HS-27A (cell line): ENCODE measurements at places on chromosomes 1 and 21.
A peak's percentile ranks its signal among the peaks of the same experiment; 100 is the strongest.

GRCh38 chr1:92858564-92859399 lies 26.9 kb downstream of the RPL5 start:
- DNase-seq, result peak; percentile 70

- DNase-seq, result no peak
Observed at GRCh38 chr1:236864996-236865817, 70.1 kb downstream of the MTR start.

- DNase-seq, result no peak
Observed at GRCh38 chr1:169260478-169261151, 107.0 kb downstream of the NME7 start.

GRCh38 chr1:246785494-246786111 lies 61.4 kb downstream of the SCCPDH start:
- no peak for DNase-seq

DNA sequence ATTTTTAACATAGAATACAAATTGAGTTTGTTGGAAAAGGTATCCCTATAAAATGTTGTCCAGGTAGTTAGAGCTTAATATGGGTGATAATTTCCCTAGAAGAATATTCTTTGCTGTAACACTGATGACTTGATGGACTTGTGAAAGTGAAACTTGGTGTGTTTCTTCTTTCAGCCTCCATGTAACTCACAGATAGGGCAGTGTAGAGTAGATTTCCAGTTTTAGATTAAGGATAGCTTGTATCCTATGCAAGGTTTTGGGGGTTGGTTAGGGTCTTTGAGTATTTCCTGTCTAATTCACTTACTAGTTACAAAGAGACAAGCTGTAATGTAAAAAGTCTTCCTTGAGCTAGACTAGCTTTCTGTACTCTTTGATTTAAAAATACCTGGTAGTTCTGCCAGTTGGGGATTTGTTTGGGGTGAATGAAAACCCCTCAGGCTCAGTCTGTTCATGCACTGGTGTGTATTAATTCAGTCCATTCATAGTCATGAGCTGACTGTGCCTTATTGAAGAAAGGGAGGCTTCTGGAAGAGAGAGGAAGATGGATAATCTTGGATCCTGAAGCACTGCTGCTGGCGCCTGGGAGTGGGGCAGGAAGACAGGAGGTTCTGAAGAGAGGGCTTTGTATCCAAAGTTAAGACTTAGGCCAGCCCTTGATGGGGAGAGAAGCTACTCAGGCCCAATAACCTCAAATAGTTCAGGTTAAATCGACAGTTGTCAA lies 83.6 kb downstream of the CAMTA1 start:
- no peak for DNase-seq

- DNase-seq, result peak; percentile 15
Observed at GRCh38 chr1:171817511-171818265, 23.6 kb upstream of the DNM3 start.

DNA sequence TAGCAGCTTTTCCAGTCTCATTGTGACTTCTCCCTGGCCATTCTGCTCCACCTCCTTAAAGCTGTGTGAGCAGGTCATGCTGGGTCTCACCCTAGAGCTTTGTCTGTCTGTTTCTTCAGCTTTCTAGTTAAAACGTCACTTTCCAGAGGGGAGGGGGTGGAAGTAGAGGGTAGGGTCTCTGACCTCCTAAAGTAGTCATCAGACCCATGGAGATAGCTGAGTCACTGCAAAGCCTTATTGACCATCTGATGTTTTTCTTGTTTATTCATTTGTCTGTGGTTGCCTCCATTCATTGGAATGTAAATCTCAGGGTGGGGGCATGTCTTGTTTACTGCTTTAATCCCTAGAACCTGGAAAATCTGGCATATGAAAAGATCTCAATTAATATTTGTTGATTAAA lies 52.7 kb downstream of the ELF3 start:
- no peak for DNase-seq

- no peak for DNase-seq
Observed at GRCh38 chr1:226625832-226626576, 77.4 kb downstream of the STUM start.

DNA sequence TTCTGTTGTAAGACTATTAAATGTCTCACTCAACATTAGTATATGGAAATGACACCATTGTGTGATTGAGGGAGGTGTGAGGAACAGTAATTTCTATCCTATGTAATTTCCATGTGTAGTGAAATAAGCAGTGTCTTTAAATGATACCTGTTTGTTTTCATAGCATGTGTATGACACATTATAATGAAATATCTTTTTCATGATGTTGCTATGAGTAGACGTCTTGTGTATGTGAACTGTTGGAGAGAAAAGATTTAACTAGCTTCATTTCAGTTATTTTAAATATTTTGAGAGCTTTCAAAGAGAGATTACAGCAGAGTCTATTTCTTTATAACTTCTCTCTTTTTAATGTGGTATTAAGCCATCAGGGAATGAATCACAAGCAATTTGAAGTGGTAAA lies 71.5 kb upstream of the QSOX1 start:
- DNase-seq, result no peak

DNA sequence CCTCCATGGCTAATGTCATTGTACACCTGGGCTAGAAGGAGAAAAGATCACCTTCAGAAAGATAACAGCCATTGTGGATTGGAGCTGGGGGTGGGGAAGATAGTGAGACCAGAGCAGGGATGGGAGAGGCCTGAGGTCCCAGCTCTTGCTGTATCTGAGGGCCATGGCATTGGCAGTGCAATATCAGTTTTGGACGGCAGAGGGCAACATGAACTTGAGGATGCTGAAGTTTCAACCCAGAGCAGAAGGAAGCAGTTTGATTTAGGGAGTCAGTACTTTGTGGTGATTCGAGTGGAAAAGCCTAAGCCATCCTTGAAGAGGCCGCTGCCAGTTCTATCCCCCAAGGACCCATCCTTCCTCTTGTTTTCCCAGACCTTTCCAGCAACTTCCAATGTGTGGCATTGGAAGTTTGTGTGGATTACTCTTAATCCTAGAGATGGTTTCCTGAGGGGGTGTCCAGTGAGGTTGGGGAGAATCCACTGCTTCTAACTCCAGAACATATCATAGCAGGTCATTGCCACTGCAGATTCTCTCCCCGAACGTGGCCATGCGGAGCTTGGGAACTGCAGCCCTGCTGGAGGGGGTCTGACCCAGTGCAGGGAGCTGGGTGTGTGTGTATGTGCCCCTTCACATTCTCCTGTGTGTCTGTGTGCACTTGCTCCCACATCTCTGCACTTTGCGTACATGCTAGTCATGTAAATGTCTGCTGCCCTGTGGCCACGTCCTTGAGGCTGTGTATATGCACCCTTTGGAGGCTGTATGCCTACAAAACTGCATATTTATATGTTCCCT lies 24.1 kb downstream of the SLC26A9 start:
- DNase-seq, result no peak

DNA sequence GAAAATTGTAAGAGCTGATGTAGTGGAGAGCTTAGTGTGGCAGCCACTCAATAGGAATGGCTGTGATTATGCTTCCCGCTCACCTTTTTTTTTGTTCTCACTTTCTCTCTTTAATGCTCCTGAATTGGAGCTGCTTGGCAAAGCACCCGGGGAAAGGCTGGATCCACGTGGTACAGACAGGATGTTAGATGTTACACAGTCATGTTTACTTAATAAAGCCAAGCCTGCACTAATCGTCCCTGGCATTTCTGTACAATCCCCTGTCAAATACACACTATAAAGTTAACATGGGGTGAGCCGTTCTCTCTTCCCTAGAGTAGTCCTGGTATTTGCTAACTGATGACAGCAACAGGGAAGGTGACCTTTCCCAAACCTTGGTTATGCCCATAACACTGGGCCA lies 187.8 kb downstream of the ZSCAN20 start:
- DNase-seq, result no peak

DNA sequence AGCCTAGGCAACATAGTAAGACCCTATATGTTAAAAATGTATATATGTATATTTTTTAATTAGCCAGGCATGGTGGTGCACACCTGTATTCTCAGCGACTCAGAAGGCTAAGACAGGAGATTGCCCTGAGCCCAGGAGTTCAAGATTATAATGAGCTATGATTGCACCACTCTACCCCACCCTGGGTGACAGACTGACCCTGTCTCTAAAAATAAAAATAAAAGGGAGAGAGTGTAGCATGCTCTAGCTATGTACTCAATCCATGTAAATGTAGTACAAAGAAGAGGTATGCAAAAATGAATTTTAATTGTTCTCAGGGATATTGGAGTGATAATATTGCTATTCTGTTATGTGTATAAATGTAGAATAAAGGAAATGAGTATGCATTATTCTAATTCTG lies 52.9 kb upstream of the DARS2 start:
- DNase-seq, result no peak

DNA sequence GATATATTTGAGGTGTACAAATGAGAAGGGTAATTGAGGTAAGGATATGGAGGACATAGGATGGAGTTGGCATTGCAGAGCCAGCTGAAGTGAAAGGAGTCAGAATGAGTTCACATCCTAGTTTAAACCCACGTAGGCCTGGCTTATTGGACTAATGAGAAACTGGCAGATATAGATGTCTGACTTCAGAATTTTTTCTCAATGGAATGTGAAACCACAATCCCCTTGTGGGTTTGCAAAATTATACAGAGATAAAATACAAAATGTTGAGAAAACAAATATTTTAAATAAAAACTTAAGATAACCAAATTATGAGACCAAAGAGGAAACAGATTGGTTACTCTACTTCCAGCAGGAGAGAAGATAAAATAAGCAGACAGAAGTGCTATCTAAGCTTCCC lies 277.4 kb upstream of the LRRC7 start:
- peak; percentile 19 for DNase-seq

- no peak for DNase-seq
Observed at GRCh38 chr1:107291987-107292386, 151.1 kb downstream of the NTNG1 start.

- DNase-seq, result no peak
Observed at GRCh38 chr1:8381618-8382017, 63.7 kb downstream of the SLC45A1 start.

DNA sequence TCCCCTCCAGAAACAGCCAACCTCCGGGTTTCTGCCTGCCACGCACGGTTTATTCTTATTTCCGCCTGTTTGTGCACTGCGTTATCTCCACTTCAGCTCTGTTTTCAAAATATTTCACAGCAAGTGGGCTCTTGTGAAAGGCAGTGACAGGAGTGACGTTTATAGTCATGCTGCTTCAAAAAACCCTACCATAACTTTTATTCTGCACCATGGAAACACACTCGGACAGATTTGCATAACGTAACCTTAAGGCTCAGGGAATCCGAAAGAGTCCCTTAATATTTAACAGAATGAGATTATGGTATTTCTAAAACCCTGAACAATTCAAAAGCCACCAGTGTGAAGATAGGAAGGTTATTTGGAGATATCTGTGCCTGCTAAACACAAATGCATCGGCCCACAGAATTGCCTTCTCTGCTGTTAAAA lies 782 bp upstream of the SDE2 start:
- DNase-seq, result no peak

GRCh38 chr1:243605604-243606003 lies 244.4 kb downstream of the AKT3 start:
- DNase-seq, result no peak

DNA sequence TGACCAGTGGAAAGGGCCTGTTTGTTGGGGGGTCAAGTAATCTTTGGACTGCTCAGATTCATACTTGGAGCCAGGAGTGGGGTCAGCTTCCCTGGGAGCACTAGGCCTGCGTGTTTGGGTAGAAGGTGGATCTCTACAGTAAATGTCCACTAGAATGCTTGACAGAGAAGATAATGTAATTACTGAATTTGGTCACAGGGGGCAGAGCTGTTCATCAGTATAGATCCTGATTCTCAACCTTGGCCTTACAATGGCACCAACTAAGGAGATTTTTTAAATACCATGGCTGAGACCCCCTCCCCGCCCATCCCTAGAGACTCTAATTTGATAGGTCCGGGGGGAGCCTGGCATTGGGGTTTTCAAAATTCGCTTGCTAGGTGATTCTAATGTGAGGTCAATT lies 217.5 kb upstream of the PLXNA2 start:
- no peak for DNase-seq

GRCh38 chr1:160284220-160284781 lies 632 bp downstream of the PEX19 start:
- peak; percentile 9 for DNase-seq

GRCh38 chr21:38861989-38862683 lies 56.4 kb downstream of the ETS2 start:
- DNase-seq, result no peak

DNA sequence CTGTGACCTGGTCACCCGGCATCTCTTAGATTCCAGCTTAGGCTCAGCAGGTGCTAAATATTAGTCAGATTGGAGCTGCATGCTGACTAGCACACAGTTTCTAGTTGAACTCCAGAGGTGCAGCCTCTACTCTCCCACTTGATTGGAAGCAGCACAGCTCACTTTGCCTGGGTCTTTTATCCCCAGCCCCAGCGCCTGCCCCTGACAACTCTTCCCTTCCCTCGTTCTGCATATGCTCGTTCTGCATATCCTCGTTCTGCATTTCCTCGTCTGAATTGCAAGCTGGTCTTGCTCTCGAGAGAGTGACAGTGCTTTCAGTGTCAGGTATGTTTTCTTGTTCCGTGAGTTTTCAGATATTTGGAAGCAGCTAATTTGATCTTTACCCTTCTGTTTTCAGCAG lies 11.7 kb downstream of the COL18A1 start:
- DNase-seq, result no peak

DNA sequence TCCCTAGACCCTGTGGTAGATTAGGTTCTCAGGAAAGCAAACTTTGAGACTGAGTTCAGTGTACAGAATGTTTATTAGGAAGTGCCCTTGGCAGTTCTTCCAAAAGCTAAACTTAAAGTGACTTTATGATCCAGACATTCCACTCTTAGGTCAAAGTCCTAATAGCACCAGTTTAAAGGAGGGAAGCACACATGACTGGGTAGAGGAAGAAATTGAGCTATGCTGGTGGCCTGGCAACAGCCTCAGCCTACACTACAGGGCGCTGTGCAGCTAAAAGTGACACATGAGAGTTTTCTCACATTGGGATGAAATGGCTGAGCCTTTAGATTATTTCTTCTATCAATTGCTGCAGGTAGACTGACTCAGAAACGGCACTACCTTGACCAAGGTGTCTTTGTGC lies 280.4 kb downstream of the BRINP2 start:
- no peak for DNase-seq

DNA sequence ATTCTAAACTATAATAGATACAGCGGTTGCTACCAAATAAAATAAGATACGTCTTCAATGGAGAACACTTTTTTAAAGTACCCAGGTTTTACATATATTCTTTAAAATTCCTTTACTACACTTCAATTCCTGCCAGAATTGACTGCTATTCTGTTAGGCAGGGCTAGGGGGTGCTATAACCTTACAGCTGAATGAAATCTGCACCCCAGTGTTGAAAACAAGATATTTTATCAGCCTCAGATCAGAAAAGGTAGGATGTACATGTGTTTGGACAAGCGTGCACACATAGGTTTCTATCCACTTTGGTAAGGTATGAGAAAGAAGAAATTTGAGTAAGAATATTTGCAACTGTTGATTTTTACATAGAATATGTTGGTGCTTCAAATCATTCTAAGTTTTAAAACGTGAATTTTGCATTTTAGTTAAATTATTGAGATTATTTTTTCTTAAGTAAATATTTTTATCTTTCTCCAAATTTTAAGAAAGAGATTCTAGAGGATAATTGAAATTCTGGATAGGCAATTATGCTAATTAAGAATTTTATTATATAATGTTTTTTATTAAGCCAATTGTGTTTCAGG lies 490.8 kb upstream of the ADGRL4 start:
- DNase-seq, result no peak
